ENCODE measurements at places on chromosomes 6 and 20.

DNA sequence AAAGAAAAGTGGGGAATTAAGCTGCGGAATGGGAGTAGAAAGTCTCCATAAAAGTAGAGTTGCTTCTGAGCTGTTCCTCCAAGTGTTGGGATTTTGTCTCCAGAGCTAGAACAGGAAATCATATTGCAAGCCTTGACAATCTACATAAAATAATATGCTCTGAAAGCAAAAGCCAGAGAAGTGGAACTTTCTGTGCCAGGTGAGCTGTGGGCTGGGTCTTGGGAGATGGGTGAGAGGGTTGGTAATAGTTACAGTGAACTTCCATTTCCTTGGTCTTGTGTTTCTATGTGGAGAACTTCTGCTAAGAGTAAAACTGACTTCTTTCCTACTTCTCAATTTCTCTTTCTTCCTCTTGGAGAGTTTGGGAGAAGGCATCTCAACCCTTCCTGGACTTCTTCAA is 6.3 kb upstream of the HMGN4 start:
- no peak for DNase-seq

- no peak for DNase-seq
These were observed 11.5 kb downstream of the TMEM63B start for GRCh38 chr6:44138717-44139350.

DNA sequence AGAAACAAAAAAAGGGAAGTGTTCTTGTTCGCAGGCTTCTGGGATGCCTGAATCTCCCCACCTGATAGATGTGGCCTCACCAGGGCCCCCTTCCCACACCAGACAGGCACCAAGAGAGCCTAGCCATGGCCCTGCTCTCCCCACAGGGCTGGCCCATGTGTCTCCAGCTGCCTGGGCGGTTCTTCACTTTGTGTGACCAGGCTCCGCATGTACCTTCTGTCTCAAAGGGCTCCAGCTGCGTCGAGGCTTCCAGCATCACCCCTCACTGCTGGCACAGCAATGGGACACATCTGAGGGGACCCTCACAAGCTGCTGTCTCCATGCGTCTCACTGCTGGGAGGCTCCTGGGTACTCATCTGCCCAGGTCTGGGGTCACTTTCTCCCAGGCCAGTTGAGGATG is 362.9 kb downstream of the ZFAND3 start:
- DNase-seq = no peak

GRCh38 chr6:41750374-41750773 is 3.2 kb upstream of the PGC start:
- no peak for DNase-seq

DNA sequence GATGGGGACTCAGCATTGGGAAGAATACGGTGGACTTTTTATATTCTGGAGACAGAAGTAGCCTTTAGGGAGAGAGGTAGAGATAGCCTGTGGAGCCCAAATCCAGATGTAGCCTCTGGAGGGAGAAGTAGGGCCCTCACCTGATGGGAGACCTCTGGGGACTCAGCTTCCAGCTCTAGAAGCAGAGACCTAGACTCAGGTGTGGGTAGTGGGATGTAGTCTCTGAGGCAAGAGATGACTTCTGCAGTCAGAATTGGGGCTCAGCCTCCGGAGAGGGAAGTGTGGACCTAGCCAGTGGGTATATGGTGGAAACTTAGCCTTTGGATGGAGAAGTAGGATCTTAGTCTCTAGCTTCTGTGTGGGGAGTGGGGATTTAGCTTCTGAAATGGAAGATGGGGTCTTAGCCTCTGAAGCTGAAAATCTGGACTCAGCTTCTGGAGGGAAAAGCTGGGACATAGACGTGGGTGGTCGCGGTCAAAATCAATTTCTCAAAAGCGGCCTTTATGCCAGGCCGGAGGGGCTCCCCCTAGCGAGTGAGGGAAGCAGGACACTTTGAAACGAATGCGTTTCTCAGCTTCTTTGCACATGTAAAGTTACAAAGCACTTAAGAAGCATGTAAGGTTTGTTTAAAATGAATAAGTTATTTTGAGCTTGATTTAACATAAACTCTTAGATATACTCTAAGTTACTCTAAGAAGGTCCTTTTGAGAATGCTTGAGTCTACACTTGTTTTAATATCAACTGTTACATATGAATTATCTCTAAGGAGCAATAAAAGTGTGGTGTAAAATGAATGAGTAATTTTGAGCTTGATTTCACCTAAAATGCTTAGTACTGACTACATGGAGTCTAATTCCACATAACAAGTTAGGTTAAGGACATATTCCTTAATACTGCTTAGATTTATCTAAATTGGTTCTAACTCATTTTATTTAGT is 12.9 kb upstream of the ZNF343 start:
- DNase-seq = no peak

DNA sequence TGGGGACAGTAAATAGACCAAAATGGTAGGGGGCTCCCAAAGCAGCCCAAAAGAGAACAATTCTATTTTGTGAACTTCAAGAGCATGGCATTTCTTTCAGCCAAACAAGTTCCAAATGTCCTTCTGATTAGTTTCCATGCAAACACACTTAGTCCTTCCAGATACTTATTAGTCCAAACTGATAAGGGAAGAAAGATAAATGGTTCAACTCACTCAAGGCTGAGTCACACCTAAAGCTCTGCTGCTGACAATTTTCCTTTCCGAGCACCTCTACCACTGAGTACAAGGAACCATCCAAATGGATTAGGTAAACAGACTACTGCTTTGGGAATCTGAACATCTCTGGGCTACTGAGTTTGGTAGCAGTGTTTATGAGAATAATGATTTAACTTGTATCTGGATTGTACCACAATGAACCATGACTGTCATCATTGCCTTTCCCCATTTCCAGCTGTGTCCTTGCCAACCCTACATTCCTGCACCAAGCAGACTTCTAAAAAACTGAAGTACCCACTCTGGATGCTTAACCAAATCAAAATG is 71.2 kb downstream of the TNFRSF21 start:
- no peak for DNase-seq

DNA sequence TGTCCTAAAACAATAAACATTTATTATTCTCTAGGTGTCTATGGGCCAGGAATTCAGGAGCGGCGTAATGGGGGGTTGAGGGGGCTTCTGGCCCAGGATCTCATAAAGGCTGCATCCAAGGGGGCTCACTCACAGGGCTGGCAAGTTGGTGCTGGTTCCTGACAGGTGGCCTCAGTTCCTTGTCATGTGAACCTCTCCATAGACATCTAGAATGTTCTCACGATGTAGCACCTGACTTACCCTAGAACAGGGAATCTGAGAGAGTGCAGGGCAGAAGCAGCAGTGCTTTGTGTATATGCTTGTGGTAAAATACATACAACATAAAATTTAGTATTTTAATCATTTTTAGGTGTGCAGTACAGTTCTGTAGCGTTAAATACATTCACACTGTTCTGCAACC is 57.1 kb downstream of the PHF20 start:
- no peak for DNase-seq

- no peak for DNase-seq
These were observed 20.9 kb downstream of the DEF6 start for GRCh38 chr6:35318196-35319171.

GRCh38 chr20:37742131-37742530 is 48.3 kb downstream of the CTNNBL1 start:
- no peak for DNase-seq

- no peak for DNase-seq
These were observed at the start of gene SDC4 for GRCh38 chr20:45347936-45348778. Gene SDC4, minus strand, starts transcription at chr20:45348424. Its CDS starts 40 bp downstream, at chr20:45348384.

- no peak for DNase-seq
These were observed 9.8 kb downstream of the FAM83D start for GRCh38 chr20:38935967-38936407.

- DNase-seq = no peak
These were observed 72.3 kb upstream of the CCN2 start for GRCh38 chr6:132023490-132023889.

DNA sequence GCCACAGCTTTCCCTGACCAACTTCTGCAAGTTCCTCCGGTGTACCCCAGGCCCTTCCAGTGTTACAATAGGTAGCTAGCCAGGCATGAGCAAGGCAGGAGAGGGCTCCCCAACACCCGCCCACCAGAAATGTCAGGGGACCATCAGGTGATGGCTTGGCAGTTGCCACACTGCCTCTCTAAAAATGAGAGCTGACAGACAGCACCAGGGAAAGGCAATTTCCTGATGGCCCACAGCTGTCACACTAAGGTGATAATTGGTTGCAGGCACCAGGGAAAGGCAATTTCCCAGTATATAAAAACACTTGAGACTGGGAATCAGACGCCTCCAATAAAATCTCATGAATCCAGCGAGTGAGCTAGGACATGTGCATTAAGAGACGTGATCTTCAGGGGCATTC is 49.9 kb downstream of the PXDC1 start:
- no peak for DNase-seq

DNA sequence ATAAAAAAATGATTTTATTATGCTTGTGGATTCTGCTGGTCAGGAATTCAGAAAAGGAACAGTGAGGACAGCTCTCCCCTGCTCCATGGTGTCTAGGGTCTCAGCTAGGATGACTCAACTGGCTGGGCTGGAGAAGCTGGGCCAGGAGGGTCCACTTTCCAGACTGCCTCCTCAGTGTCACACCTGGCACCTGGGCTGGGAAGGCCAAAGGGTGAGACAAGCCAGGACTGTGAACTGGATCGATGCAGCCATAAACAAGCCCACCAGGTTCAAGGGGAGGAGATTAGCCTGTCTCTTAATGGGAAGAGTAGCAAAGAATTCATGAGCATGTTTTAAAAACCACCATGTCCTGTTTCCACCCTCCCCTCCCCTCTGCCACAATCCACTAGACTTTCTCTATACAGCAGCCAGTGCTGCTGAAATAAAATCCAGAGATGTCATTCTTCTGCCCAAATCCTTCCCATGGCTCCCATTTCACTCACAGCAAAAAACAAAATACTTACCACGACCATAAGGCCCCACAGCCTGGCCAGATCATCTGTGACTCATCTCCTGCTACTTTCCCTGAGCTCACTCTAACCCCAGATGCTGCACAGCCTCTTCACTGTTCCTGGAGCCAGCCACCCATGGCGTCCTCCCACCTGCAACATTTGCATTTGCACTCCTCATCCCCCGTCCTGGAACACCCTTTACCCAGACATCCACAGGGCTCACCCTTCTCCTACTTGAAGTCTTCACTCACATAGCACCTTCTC is 13.8 kb downstream of the SPTLC3 start:
- no peak for DNase-seq

GRCh38 chr6:112330071-112330878 is 16.9 kb upstream of the RFPL4B start:
- DNase-seq = no peak

- no peak for DNase-seq
These were observed 50.3 kb downstream of the DEK start for GRCh38 chr6:18214003-18214402.

GRCh38 chr6:18090349-18090786 is 32.1 kb downstream of the NHLRC1 start:
- DNase-seq = no peak

DNA sequence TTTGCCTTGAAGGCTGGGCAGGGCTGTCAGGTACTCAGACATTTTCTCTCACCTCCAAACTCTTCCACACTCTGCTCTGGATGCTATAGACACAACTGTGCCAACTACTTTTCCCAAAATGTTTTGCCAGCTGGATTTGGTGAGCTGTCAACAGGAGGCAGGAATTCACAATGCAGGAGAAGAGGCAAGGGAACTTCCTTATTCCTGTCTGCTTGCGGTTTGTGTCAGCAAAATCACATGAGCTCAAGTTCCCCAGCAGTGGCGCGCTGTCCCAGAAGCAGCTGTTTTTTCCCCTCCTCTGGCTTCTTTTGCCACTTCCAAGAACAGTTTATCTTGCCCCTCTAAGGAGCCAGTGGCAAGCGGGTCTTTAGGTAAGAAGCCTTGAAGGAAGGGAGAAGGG is 608.2 kb downstream of the PRKN start:
- no peak for DNase-seq

- DNase-seq = no peak
These were observed 27.9 kb upstream of the CD93 start for GRCh38 chr20:23114018-23114417.

- DNase-seq = no peak
These were observed 359.0 kb downstream of the ZFAND3 start for GRCh38 chr6:38178584-38178886.

DNA sequence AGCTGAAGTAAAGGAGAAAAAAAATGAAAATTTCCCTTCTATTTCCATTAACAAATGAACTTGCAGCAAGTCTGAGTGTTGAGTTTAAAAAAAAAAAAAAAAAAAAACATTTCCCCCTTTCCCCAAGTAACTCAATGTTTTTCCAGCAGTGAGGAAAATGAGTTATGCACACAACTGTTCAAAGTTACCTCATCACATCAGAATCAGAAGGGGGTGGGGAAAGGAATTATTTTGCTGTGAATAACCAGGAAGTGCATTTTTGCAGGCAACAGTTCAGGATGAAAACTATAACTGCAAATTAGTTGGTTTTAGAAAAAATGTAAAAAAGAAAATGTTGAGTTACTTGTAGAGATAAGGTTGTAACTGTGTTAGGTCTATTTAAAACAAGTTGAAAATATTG is 568.9 kb upstream of the CITED2 start:
- DNase-seq = peak; percentile 91

All from BJ (cell line).